Large intestine (tissue), 12 donors: ENCODE measurements at places on chromosomes 5 and 9.
A peak's percentile ranks its signal among the peaks of the same experiment; 100 is the strongest.

- no peak for DNase-seq
These were observed 343 bp downstream of the LMX1B start for GRCh38 chr9:126614088-126614454.

DNA sequence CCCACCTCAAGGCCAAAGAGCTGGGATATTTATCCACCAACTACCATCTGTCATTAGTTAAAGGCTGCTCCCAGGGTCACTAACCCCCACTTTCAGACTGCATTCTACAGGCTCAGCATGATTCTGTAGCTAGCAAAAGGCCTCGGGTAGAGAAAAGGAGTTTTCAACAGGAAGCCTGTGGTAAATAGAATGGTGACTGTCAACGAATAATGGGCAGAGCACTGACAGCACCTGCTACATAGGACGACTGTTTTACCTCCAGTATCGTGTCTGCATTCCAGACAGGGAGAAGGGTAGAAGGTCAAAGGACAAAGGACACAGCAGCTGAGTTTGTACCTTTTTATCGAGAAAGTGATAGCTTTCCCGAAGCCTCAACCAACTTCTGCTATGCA, 20.3 kb downstream of the MFAP3 start:
- DNase-seq: no peak

DNA sequence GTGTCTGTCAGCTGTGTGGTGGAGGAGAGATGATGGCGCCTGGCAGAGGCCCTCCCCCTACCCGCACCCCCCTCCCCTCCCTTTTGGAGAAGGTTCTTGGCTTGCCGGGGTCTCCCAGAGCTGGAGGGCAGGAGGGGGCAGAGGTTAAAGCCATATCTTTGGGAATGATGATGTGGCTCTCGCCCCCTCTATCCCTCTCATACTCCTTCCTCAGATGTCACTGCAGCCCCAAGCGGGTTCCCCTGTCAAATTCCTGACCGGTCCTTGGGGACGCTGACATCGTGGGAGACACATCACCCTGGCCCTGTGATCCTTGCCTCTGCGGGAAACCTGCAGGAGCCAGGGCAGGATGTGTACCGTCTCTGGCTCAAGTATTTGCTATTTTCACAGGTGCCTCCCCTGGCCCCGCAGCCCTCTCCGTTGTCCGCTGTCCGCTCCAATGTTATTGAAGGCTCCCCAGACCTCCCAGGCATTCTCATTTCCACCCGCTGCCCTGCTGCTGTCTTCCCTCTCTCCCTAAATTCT, 109.5 kb downstream of the FOXD1 start:
- DNase-seq: no peak

DNA sequence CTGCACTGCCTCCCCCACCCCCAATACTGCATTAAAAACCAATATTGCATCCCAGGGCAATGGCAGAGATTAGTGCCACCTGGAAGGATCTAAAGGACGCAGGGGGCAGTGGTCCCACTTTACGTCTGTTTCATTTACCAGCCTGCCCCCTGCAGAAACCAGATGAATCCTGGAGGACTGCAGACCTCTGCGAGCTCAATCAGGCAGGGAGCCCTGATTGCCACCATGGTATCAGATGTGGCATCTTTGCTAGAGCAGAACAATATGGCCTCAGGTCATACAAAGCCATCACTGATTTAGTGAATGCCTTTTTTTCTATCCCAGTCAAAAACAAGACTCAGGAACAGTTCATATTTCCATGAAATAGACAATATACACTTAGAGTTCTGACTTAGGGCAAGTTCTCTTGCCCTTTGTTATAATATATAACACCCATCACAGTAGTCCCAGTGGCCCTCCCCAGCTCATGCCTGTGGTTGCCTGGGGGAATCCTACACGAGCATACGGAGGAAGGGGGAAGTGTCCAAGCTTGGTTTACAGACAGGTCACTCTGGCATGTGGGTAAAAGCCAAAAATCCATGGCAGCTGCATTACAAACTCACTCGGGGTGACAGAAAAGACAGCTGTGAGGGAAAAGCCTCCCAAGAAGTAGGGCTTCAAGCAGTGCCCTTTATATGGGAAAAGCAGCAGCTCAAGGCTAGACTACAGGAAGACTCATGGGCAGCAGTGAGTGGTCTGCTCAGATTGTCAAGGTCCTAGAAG, 85.1 kb downstream of the MED27 start:
- no peak for DNase-seq

DNA sequence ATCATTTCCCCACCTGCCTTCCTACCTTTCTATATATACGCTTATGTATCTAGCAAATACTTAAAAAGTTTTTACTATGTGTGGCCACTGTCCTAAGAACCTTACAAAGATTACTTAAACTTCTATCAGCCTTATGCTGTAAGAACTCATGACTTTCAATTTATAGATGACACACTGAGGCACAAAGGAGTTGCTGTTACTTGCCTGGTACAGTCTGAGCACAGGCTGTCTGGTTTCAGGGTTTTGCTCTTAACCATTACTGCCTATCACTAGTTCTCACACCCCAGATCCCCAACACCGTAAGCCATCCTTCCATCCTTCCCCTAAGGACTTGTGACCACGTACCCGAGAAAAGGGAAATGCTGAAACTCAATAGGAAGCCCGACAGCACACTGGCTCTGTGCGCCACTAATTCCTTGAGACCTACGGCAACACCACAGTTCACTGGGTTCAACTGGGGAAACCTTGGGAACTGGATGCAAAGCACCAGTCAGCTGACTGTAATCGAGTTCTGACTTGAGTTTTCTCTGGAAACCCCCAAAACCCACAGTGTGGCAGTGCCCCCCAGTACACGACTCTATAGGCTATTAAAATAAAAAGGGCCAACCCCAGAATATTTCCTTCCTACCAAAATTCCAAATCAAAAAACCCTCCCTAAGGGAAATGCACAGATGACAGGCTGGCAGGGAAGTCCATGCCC, 56.0 kb downstream of the AUH start:
- no peak for DNase-seq

GRCh38 chr9:107737987-107738743, 248.6 kb upstream of the KLF4 start:
- no peak for DNase-seq

DNA sequence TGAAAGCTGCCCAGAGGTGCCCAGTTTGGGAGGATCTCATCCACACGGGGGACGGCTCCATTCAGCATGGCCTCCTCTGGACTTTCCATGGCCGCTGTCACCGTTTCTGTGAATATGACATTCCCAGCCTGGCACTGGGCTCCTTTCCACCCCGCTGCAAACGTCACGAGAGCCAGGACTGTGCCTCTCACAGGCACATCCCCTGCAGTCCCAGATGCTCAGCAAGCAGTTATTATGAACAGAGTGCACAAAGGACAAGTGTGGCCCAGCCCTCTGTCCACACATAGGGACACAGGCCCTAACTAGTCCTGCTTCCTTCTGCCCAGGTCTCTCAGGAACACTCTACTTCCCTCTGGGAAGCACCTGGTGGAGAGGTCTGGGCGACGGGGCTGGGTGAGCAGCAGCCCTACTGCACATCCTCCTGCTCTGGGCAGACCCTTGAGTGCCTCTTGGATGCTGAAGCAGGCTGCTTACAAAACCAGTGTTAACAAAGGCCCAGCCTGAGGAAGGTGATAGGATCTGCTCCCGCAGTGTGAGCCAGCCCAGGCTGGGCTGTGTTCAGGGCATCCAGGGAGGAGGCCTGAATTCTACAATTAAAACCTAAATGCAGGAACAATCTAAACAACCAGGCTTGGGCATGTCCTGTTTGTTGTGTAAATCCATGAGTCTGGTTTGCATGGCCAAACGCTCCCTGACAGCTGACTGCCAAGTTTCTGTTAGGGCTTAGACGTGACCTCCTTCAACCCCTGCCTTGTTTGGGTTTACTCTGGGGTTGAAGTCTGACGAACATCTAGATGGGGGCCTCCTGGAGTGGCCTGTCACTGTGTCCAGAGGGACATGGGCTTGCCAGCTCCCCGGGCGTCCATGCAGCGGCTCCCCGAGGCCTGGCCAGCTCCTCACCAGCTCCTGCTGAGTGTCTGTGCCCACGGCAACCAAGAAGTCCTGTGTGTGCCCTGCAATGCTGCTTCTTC, 269.8 kb downstream of the GADD45G start:
- DNase-seq: peak; percentile 20
